ENCODE measurements at places on chromosomes 3 and 15.

DNA sequence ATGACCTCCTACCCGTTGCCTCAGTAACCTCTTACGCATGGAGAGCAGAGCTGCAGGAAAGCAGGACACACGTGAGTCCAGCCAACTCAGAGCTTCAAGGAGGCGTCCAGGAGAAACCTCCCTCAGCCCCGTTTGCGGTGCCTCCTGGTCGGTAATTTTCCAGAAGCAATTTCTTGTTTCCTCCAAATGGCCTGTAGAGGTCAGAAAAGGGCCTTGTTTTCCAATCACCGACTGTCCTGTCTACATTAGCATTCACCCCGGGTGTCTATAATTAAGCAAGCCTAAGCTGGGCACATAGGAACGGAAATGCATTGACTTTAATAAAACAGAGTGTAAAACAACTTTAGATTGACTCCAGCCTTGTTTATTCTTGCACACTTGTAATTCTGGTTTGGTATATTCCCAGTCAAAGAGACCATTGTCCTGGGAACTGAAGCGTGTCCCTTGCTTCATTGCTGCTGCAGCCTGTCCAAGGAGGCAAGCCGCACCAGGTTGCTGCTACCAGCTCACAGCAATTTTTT lies 836.2 kb downstream of the AGBL1 start:
- no peak for DNase-seq

- DNase-seq = no peak
Measured at GRCh38 chr15:56795502-56795901, 62.2 kb upstream of the ZNF280D start.

GRCh38 chr3:56890448-56891091 lies 88.8 kb upstream of the ARHGEF3 start:
- no peak for DNase-seq

- no peak for DNase-seq
Measured at GRCh38 chr15:99722406-99722805, 10.8 kb downstream of the LYSMD4 start.

DNA sequence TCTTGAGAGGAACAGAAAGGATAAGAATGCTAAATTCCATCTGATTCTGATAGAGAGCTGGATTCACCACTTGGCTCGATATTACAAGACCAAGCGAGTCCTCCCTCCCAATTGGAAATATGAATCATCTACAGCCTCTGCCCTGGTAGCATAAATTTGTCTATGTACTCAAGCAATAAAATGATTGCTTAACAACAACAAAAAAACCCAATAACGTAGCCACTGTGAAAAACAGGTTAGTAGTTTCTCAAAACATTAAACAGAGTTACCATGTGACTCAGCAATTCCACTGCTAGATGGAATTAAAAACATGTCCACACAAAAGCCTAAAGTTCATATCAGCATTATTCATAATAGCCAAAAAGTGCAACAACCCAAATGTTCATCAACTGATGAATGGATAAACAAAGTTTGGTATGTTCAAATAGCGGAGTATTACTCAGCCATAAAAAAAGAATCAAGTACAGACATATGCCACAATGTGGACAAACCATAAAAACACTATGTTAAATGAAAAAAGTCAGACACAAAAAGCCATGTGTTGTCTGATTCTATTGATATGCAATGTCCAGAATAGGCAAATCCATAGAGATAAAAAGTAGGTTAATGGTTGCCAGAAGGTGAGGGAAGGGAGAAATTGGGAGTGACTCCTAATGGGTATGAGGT lies 16.8 kb downstream of the BCL2L10 start:
- no peak for DNase-seq

Measured in left lobe of liver (tissue), 2 donors.